ENCODE measurements at places on chromosomes 12 and 14.

DNA sequence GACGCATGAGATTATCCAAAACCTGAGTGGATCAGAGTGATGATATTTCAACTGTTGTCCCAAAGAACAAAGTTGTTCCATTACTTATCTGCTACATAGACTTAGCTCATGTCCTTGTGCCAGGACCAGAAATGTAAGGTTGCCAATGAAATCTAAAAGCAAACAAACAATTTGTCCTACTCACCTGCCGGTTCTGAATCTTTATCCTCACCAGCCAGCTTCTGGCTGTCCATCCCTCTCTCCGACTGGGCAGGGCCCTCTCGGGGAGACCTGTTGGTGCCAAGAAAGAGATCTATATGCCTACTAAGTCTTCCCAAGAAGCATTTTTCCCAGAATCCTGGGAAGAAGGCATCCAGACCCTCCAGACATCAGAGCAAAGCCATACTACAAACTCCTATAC is 5.5 kb downstream of the KMT2D start:
- no peak for DNase-seq

GRCh38 chr14:88016768-88017167 is 11.8 kb downstream of the GPR65 start:
- DNase-seq, result no peak

DNA sequence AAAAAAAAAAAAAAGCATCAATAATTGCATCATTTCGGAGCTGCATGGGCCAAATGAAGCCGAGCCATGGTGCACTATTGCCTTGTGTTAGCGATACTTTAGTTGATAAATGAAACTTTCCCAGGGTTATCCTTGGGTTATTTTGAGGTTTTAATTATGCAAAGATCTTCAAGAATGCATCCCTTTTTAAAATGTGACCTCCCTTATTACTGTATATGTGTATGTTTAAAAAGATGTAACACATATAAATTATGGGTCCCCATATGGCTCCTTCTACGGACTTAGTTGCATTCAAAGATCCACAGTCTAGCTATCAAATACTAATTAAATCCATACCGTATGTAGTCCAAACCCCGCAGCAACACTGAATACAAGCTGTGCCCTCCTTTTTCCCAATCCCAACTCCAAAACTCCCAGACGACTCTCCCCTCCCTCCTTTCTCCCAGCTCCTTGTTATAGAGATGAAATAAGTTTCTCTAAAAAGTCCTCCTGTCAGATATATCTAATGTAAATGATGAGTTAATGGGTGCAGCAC is 129.3 kb upstream of the MAP1LC3B2 start:
- DNase-seq, result no peak

- no peak for DNase-seq
Observed at GRCh38 chr14:22569106-22569736, 19.8 kb downstream of the DAD1 start.

DNA sequence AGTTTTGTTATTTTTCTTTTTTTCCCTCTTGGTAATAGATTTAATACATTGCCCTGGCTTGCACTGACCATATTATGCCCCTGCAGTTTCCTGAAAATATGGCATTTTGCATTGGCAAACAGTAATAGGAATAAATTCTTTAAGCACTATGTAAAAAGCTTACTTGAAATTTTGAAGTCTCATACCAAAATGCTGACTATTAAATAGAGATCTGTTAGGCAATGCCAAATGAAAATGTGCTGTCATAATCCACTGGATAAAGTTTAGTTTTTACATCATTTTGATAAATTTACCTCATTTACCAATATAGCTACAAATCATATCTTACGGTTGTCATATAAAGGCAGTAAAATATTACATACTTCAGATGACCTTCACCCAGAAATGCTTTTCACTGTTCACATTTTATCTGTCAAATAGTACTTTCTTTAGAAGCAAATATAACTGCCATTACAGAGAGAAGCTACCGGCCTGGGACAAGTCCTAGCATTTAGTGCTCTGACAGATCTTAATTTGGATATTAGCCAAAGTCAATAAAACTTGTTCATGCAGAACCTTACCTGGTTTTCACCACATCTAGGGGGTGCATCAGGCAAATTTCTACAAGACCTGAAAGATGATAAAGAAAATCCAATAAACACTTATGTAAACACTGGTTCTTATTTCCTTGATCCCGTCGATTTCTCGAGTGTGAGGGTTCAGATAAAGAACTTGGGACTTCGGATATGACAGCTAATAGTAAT is 212.9 kb downstream of the PAX9 start:
- no peak for DNase-seq

- no peak for DNase-seq
Observed at GRCh38 chr14:68000511-68000910, 180.9 kb downstream of the RAD51B start.

DNA sequence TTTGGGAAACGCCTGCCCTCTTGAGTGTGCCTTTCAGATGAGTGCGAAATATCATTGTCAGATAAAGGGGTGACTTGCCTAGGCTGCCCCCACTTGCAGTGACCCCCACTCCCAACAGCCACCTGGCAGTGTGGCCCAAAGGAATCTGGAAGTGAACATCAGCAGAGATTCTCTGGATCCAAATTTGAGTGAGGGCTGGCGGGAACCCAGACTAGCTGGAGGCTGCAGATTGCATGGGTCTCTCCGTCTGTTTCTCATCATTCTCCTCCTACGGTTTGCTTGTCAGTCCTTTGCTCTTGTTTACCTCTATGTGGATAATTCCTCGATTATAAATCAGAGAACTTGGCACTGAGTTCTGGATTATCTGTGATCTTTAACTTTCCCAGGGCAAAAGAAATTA is 280.8 kb downstream of the ZFP36L1 start:
- DNase-seq, result no peak

- no peak for DNase-seq
Observed at GRCh38 chr14:68945585-68946488, 33.3 kb downstream of the ACTN1 start.

DNA sequence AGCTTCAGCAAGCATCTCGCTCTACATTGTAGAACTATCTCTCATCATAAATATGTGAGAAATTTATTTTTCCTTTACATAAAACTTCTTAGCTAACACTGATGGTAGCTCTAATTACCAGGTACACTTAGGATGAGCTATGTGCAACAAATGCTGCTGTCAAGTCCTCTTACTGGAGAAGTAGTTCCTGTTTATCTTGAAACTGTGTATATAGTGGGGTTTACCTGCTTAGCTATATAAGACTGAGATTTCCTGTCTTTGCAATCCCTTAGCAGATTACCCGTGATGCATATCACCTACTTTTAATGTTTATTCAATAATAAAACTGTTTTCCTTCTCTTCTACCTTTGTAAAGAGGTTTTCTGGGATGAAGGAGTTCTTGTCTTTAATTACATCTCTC is 98.0 kb upstream of the USP15 start:
- no peak for DNase-seq

GRCh38 chr12:107130830-107131611 is 37.7 kb upstream of the CRY1 start:
- peak; percentile 68 for DNase-seq

GRCh38 chr12:84950971-84951546 is 38.5 kb upstream of the SLC6A15 start:
- no peak for DNase-seq

DNA sequence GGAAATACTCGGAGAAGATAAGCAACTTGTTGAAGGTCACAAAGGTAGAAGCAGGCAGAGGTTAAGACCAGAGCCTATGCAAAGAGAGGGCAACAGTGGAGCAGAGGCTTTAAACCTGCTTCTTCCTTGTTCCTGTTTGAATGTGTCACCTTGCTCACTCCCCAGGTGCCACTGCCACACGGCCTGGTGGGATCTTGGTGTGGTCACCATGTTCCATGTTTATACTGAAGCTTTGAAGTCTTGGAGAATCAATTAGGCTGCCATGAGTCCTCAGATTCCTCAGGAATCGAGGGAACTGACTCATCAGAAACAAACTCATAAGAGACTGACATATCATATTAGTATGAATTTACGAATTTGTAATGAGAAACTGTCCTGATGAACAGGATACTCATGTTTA is 46.8 kb downstream of the IQSEC3 start:
- no peak for DNase-seq

- no peak for DNase-seq
Observed at GRCh38 chr12:124646385-124647230, 79.2 kb upstream of the NCOR2 start.

GRCh38 chr14:35727764-35728163 is 81.3 kb downstream of the RALGAPA1 start:
- no peak for DNase-seq

DNA sequence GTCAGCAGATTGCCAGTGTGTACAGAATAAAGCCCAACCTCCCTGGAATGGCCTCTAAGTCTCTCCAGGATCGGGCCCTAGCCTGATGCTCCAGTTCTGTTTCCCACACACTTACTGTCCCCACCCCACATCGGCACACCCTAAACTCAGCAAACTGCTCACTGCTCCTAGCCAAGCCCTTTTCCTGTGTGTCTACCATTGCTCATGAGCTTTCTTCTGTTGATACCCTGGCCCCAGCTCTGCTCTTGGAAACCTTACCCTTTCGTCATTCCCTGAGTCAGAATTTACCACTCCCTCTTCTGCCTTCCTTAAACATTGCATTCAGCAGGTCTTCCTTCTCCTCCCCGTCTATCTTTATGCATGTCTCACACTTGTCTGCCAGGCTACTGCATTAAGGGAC is 158.9 kb downstream of the TMX1 start:
- no peak for DNase-seq

GRCh38 chr14:60356906-60357550 is 108.0 kb downstream of the PPM1A start:
- peak; percentile 36 for DNase-seq

- DNase-seq, result no peak
Observed at GRCh38 chr14:83251402-83251801, 1717.7 kb upstream of the SEL1L start.

DNA sequence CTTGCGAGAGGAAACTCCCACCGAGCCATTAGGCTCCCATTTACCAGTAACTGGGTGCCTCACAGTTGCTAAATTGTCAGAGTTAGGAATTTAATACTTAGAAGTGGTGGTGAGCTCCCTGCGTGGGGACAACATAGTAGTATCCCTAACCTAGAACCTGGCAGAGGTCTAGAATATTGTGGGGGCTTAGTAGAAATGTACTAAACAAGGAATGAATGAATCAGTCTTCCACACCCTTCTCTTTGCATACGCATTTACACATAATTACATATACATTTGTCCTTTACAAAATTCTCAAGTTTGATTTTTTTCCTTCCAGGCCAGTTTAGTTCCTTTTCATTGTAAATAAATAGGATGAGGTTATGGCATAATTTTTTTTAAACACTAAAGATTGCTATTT is 24.1 kb downstream of the PELI2 start:
- no peak for DNase-seq

- DNase-seq, result no peak
Observed at GRCh38 chr12:82721726-82722125, 35.0 kb downstream of the TMTC2 start.

Data from NCI-H2107 (cell line).